DMS53 (cell line): ENCODE measurements at places on chromosomes 7 and 10.
A peak's percentile ranks its signal among the peaks of the same experiment; 100 is the strongest.

DNA sequence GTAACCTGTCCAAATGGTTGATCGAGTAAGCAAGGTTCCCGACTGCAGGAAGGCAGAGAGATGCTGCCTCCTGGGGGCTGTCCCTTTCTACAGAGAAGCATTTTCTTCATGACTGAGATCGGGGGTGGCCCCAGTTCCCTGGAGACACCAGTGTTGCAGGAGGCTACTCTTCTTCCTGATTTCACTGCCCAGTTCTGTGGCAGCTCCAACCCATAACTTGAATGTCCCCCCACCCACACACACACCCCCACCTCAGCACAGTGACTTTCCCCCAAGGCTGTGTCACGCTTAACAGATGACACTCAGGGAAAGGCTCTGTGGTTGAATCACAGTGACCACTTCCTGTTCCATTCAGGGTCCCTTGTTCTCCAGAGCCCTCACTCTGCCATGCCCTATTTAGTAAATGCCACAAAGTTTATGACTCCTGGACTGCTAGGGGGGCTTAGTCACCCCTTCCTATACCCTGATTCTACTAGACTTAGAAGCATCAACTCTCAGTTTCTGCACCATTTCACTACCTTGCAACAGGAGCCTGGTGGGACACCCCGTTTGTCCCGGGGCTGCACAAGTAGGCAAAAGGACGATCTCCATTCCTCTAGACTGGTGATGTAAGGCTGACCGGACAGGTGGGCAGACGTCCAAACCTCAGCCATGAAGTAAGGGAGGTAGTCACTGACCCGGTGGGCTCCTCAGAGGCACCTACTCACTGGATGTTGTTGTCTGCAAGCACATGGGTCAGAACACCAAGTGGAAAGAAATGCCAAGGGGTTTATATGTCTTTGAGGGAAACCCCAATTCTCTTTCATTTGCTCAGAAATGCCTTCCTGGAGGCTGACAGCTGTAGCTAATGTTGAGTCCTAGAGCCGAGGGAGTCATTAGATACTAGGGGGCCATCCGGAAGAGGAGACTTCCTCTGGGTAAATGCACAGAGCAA lies 31.3 kb upstream of the SMC3 start:
- DNase-seq, result peak; percentile 16

DNA sequence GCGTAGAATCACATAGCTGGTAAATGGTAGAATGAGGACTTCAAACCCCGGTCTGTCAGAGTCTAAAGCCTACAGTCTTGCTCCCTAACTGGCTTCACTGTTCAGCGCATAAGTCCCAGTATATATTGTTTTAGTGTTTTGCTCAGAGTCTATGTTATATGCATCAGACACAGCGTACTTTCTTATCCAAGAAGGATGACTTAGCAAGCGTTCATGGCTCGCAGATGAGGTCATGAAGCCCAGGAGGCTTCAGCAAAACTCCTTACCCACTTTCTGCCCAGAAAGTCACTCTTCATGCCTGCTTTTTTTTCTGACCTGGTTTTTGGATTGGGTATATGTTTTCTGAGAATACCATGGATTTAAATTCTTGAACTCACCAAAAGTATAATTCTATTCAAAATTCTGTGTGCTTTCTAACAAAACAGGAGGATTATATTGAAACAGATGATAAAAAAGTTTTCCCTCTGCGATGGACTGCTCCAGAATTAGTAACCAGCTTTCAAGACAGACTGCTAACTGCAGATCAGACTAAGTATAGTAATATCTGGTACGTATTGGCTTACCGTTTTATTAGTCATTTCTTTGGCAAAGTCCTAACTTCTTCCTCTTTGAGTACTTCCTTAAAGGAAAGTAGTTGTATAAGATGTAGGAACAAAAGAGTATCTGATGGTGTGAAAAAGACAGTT lies 24.6 kb upstream of the BHLHA15 start:
- DNase-seq, result no peak

DNA sequence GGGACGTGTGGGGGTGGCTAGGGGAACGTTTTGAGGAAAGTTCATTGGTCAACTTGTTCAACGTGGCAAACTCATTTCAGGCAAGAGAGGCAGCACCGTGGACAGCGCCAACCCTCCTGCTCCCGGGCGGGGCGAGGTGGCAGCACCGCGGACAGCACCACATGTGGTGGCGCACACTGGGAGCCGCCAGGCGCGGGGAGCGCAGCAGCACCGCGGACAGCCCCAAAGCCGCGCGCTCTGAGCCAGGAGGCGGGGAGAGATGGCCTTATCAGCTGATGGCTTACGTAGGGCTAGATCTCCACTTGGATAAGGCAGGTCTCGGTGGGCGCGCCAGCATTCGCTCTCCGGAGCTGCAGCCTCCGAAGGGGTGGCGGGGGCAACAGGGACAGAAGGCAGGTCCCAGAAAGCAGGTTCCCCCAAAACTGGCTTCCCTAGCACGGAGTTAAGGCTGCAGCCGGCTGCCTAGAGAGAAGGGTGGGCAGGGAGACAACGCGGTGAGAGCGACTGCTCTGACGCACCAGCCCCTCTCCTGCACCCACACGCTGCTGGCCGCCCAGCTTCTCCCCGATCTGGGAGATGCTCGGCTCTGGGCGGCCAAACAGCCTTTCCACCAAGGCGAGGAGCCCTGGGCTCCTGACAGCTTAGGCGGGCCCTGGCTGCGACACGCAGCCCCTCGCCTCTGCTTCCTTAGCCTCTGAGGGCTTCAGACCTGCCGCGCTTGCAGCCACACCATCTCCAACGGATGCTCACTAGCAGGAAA lies at the start of gene HTR5A:
TSS of gene HTR5A (plus strand) at position 333 of the 760 bp plus-strand sequence. CDS start 576 bp downstream, outside the sequence.
- DNase-seq, result peak; percentile 67

DNA sequence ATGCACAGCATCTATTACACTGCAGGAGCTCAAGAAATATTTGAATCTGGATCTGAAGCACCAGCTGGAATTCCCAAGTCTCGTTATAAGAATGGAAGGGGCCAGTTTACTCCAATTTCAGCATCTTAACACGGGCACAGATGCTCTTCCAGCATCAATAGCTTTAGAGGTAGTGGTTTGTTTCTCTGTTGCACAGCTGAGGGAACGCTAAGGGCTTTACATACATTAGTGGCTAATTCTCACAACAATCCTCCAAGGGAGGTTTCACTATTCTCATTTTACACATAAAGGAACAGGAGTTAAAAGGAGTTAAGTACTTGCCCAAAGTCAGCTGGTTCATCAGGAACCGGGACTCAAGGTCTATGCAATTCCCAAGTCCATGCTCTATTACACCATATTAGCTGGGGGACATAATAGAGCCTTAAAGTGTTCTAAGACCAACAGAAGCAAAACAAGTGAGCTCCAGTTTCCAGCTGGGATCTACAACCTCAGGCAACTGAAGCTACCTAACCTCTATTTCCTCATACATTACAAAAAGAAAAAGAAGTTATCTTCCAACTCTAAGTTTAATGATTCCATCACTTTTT lies 9.9 kb downstream of the XPNPEP1 start:
- no peak for DNase-seq

DNA sequence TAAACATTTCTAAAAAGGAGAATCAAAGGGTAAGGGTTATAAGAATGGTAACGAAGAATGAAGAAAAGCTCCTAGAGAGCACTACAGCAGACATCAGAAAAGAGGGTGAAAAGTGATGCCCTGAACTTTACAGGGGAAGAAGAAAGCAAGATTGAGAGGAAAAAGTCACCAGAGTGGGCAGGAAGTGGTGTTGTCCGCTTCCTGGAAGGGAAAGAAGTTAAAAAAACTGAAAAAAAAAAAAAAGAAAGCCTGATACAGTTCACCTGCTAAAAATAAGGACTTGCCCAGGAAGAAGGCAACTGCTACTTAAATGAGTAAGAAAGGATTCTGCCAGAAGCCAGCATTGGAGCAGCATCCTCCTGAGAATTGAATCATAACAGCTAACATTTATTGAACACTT lies 330.1 kb upstream of the PHF14 start:
- DNase-seq, result no peak

GRCh38 chr7:8205031-8205387 lies 57.0 kb downstream of the ICA1 start:
- DNase-seq, result no peak

DNA sequence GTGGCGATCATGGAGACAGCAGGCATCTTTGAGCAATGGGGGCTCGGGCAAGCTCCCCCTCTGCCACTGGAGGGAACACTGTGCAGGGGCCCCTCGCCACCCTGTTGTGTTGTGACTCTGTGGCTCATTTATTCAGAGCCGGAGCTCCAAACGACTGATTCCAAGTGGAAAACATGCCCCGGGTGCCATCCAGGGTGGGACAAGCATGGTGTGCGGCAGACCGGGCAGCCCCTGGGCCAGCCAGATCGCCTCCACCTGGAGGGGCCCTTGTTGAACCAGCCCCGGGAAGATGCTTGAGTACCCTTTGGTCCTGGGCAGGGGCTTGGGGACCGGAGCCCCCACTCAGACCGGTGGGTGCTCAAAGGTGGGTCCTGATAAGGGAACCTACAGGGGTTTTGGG lies 61.4 kb downstream of the C10orf143 start:
- no peak for DNase-seq

DNA sequence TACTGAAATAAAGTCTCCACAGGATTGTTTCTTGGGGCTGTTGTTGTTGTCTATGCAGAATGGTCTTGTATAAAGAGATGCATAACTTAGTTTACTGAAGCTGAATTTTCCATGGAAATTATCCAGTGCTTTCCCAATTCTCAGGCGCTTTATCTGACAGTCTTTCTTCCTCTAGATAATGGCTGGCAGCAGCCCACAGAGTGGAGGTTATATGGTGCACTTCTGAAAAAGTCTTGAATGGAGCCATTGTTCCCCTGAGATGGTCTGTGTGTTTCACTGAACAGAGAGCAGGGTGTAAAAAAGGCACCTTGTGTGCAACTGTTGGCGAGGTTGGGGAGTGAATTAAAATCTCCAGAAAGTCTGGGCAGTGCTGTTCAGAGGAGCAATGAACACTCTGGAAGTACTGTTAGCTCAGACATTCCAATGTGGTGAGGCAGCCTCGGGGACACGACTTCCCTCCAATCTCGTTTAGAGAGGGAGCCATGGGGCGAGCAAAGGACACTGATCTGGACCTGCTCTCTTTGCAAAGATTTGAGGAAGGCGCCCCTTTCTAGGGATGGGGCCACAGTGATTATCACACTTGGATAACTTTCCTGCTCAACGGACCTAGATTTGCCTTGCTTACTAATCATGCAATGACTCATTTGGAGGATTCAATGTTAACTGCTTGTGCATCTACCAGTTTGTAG lies 2.0 kb upstream of the PLCE1 start:
- DNase-seq, result peak; percentile 30

DNA sequence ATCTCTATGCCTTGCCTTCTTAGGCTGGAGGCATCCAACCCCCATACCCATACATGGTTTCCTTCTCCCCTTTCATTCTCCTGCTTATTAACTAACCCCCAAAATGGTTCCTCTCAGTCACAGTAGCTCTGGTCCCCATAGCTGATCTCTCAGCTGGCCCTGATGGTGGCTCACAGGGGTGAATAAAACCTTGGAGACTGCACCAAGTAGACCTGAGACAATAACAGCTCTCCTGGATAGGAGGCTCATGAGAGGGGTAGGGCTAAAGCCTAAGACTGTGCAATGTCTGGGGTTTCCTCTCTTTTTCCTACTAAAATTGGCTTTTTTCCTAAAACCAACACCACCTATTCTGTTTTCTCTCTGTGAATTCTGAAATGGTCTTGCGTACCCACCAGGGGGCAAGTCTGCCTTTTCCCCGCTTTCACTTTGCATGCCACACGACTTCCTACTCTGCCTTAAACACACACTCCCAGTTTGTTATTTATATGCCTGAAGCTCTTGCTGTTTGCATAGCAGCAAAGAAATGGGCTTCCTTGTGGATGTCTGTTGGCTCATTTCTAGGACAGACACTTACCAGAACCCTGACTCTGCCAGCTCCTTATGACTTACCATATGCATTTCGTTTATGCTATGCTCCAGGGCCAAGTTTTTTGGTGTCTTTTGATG lies 18.4 kb upstream of the PON1 start:
- DNase-seq, result peak; percentile 30

DNA sequence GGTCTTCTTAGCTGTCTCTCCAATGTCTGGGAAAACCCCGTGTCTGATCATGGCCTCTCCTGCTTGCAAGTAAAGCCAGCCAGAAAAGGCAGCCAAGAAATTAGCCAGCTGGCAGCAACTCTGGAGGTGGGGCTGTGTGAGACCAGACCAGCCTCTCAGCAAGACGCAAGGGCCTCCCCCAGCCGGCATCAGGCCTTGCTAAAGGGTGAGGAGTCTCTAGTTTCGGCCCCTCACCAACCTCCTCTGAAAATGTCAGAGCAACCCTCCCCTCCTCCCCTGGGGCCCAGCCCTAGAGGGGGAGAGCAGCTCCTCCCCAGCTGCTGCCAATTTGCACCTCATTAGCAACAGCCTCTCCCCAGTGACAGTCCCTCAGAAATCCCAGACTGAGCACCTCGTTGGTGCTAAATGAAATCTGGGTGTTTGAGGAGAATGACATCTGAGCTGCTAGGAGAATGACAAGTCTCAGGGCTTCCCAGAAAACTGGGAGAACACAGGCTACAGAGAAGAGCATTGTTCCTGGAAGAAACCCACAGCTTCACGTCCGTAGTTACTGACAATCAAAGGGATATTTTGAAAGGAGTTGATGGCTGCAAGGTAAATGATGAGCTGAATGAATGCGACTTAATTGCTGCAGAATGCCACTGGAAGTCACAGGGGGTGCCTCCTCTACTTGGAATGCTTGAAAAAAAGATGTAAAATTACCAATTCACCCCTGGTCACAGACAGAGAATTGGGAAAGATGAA lies 25.9 kb downstream of the DGKI start:
- no peak for DNase-seq

GRCh38 chr10:100135486-100135885 lies 50.3 kb downstream of the ERLIN1 start:
- DNase-seq, result no peak

GRCh38 chr7:51279391-51280023 lies 37.1 kb downstream of the COBL start:
- no peak for DNase-seq

GRCh38 chr10:109994711-109995577 lies 12.8 kb upstream of the ADD3 start:
- DNase-seq, result peak; percentile 44

- DNase-seq, result peak; percentile 37
Measured at GRCh38 chr7:133742709-133743538, 384.2 kb upstream of the LRGUK start.

GRCh38 chr7:34486371-34486770 lies 171.6 kb upstream of the NPSR1 start:
- no peak for DNase-seq

DNA sequence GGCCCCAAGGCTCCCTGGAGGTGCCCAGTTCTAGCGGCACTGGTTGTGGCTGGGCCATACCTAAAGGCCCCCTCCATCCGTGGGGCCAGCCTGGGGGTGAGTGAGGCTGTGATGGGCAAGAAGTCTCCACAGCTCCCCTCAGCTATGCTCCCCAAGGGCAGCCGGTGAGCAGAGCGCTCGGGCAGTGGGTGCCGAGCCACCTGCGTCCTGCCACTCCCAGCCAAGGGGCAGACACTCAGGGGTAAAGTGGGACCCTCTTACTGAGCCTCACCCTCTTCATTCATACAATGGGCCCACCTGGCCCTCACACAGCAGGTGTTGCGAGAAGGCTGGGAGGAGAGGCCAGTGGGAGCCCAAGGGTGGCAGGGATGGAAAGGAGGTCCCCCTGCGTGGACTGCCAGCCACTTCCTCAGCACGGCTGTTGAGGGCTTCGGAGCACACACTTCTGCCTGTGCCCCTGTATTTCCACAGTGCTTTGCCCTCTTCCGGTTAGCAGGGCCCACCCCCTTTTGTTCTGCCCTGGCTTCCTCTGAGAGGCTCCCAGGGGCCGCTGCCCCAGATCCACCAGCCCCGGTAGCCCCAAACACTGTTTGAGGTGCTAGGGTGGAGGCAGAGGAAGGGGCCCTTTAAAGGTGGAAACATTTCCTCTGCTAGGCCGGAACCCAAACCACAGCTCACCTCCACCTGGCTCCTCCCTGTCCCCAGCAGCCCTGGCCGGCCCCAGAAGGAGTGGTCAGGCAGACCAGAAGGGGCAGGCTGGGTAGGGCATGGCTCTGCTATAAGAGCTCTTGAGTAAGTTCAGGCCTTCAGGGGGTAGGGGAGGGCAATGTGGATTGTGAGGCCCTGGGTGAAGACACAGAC lies 16.4 kb upstream of the C10orf105 start:
- no peak for DNase-seq
